ENCODE measurements at places on chromosomes 7 and 10.

GRCh38 chr10:73076360-73077183 is 20.1 kb downstream of the P4HA1 start:
- DNase-seq: peak; percentile 62

DNA sequence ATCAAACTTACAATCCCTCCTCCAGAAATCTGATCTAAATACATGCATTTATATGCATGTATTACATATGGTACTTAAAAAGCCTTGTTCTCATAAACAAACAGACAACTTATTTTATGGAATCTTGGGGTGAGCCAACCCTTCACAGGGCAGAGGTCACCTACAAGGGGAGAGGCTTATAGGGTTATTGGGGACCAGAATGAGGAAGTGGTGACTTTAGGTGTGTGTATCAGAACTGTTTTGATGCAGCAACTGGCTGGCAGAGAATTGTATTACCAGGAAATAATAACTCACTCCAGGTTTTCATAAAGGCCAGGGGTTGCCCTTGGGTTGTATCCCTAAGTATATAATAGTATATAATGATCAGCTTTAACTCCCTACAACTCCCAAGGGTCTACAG is 91.1 kb downstream of the SVIL start:
- DNase-seq: no peak

- DNase-seq: no peak
Measured at GRCh38 chr7:63113713-63114285, 884.9 kb upstream of the ZNF722 start.

DNA sequence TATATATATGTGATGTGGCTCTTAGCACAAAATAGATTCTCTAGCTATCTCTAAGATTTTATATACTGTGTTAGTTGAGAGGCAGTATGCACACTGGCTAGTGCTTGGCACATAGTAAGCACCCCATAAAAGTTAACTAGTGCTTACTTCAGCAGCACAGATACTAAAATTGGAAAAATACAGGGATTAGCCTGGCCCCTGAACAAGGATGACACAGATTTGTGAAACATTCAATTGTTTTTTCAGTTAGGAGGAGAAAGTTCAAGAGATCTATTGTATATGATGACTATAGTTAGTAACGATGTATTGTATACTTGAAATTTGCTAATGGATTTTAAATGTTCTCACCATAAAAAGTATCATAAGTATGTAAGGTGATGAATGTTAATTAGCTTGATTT is 78.3 kb upstream of the LRRC17 start:
- no peak for DNase-seq

DNA sequence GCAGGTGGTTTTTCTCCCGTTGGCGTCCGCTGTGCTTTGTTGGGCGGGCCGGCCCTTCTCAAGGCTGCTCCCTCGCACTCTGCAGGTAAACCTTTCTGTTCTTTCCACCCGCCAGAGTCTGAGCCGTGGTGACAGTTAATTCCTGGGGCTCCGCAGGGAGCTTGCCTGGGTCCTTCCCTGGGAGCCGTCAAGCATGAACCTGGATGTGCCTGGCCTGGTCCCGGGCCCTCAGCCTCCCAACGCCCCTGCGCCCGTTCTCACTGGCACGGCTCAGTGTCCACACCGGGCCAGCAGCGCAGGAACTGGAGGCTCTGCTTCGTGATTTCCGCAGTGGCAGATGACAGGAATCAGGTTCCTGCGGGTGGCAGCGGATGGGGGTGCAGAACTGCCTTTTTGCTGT is 10.9 kb upstream of the NKX6-2 start:
- no peak for DNase-seq

DNA sequence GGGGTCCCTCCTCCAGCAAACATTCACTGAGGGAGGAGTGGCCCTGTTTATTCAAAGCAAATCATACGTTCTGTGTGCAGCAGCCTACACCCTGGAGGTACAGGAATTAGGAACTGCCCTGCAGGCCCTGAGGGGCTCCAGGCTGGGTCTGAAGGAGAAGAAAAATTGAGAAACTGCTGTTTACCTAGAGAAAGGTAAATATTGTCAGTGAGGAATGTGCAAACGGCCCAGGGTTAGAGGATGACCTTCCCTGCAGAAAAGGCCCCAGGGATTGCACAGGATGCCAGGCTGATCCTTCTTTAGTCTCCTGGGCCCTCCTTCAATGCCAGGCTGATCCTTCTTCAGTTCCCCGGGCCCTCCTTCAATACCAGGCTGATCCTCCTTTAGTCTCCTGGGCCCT is 5.7 kb downstream of the CALML5 start:
- DNase-seq: no peak

GRCh38 chr7:139899328-139899955 is 70.4 kb downstream of the TBXAS1 start:
- DNase-seq: no peak

GRCh38 chr7:135960709-135961451 is 16.3 kb downstream of the MTPN start:
- DNase-seq: no peak

GRCh38 chr7:157139810-157140510 is 1.2 kb downstream of the UBE3C start:
- no peak for DNase-seq

DNA sequence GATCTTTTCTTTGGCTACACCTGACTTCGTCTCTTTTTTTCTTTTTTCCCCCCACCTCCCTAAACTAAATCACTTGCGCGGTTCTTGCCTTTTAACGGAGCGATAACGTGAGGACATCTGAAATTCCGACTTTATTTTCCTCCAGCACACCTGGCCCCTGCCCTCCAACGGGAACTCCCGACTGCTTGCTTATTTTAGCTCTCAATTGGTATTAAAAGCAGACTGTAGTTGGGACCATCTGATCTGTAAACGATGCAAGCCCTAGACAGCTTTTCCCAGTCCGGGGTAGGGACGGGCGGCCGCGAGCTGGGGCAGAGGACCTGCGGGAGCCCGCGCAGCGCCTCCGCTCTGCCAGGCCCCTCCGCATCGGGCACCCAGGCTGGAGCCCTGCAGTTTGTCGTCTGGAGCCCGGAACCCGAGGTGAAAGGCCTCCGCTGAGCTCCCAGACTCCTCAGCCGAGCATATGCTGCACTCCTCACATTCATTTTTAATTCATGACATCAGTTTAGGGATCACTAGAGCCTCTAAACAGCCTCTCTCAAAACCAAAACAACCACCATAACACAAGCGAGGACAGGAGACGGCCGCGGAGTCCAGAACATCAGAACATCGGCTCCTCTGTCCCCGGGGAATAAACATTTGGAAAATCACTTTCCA is 10.0 kb upstream of the EMX2 start:
- no peak for DNase-seq

DNA sequence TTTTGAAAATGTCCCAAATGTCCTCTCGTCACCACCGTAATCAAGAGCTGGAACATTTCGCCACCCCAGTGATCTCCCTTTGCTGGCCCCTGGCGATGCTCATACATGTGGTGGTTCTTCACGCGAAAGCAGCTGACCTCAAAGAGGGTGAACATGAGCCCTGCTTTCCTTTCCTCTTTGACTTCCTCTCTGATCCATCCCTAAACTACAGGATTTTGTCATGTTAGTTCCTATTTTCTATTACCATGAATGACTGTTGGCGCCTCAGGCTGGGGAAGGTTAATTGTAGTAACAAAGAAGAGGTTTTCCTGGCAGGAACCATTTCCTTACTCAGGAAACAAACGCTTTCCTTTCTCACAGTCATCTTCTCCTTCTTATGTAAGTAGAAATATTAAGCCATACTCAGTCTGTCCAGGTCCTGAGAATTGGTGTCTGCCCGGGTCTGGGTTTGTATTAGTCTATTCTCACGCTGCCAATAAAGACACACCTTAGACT is 114.5 kb downstream of the INSYN2A start:
- DNase-seq: no peak

DNA sequence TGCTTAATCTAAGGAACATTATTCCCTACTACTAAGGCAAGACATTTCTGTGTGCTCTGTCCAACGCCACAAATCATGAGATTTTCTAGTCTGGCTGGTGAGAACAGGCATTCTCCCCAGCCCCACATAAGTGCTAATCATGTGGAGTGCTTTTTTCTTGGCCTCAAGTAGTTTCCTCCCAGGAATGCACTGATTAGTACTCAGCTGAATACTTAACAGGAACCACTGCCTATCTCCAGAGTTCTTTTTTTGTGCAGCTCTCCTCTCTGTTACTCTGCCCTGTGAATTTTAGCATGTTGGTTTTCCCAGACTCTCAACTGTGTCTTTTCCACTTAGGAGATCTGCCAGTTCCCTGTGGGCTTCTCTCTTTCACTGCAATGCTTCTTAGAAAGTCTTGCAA is 1098.5 kb upstream of the LRRTM3 start:
- DNase-seq: no peak

DNA sequence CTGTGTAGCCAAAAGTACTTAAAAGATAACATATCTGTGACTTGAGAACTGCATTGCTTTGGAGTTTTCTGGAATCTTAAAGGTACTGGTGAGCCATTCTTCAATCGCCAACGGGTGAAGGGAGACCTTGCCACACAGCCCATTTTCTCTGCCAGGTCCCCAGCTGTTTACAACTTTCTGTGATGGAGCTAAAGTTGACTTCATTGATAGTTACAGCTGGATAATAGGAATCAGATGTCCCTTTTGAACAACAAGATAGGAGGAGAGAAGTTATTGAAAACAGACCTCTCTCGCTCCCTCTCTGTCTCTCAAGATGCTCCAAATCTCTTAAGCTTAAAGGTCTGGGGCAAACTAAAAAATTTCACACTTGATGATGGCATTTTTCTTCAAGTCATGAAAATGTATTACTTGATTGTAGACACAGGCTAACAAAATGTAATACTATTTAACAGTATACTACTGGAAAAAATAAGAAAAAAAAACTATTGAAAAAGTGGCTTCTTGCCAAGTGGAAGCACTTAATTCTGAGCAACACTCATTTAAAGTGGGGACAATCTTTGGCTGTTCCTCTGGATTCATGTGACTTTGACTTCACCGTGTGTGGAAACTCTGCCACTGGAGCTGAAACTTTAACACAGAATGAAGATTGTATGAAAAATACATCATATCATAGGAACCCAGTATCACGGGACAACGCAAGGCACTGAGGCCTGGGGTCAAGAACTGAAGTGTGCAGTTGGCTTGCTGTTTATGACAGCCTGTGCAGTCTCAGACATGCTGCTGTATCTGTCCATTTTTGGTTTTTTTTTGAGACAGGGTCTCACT is 78.4 kb upstream of the AFAP1L2 start:
- no peak for DNase-seq

DNA sequence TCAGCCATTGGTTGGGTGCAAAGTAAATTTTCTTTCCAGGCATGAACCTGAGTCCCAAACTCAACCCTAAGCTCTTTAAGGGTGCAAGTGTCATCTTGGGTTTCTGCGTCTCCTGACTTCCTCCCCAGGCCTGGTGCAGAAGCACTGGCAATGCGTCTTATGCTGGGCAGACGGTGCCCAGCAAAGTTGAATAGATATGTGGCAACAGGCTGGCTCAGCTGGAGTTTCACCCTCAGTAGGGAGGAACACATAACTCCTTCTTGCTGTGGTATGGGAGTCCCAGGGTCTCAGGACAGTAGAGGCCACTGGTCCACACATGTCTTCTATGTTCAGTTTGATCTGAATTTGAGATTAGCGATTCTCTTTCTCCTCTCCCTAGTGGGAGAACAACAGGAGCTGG is 181.3 kb downstream of the RPS24 start:
- DNase-seq: no peak

- DNase-seq: no peak
Measured at GRCh38 chr10:106278383-106278782, 886.1 kb downstream of the SORCS1 start.

GRCh38 chr10:14571866-14572507 is 202.7 kb downstream of the FAM107B start:
- DNase-seq: no peak

GRCh38 chr7:98996150-98996552 is 117.8 kb downstream of the TRRAP start:
- no peak for DNase-seq

DNA sequence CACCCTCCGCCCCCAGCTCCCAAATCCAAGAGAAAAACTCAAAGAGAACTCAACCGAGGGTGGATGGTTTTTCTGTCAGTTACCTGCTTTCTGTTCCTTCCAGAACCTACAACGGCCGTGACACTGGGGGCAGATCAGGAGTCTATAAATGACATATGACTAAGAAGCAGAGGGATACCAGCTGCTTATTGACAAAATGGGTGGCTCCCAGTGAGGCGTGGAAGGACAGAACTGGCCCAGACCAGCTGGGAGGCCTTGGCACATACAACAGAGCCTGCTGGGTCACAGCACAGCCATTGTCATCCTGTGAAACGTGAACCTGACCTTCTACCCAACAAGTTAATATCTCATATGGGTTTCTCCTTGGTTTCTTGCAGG is 84.3 kb upstream of the ADRB1 start:
- no peak for DNase-seq

DNA sequence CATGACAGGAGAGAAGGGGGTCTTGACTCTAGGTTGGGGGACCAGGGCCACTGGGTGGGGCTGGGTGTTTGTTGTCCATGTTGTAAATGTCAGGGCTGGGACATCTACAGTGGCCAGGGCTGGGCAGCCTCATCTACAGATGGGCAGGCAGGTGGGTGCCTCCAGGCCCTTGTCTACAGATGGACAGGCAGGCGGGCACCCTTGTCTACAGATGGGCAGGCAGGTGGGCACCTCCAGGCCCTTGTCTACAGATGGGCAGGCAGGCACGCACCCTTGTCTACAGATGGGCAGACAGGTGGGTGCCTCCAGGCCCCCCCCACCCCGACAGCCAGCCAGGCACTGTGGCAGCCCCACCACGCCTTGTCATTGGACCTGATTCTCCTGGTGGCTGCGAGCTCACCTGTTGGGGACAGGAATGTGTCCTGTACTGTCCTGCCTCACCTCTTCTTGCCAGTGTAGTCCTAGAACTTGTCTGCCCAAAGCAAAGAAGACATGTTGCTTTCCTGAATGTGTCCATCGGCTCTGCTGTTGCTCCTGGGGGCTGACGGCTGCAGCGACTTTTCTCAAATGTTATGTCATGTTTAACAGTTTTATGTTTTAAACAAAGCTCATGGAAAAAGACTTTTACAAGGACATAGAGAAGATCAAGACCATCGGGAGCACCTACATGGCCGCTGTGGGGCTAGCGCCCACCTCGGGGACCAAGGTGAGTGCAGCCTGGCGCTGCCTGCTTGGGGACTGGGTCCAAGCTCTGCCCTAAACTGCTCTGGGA is 129.9 kb downstream of the ADCY1 start:
- no peak for DNase-seq

- no peak for DNase-seq
Measured at GRCh38 chr10:130637089-130637676, 501.0 kb downstream of the GLRX3 start.

- no peak for DNase-seq
Measured at GRCh38 chr7:151078233-151079040, 2.2 kb downstream of the FASTK start.

GRCh38 chr7:33745934-33746333 is 159.4 kb upstream of the BMPER start:
- DNase-seq: no peak

GRCh38 chr7:40579401-40579800 is 444.6 kb downstream of the SUGCT start:
- DNase-seq: no peak

DNA sequence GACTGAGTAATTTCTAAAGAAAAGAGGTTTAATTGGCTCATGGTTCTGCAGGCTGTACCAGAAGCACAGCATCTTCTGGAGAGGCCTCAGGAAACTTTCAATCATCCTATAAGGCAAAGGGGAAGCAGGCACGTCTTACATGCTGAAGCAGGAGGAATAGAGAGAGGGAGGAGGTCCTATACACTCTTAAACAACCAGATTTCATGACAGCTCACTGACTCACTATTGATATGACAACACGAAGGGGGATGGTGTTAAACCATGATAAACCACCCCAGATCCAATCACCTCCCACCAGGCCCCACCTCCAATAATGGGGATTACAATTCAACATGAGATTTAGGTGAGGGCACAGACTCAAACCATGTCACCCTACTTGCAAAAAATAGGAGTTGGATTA is 201.5 kb downstream of the CDK14 start:
- DNase-seq: no peak

GRCh38 chr7:118195837-118196474 is 12.0 kb downstream of the LSM8 start:
- peak; percentile 23 for DNase-seq

Data from AG04450 (cell line).